ENCODE measurements at places on chromosomes 13 and 19.

DNA sequence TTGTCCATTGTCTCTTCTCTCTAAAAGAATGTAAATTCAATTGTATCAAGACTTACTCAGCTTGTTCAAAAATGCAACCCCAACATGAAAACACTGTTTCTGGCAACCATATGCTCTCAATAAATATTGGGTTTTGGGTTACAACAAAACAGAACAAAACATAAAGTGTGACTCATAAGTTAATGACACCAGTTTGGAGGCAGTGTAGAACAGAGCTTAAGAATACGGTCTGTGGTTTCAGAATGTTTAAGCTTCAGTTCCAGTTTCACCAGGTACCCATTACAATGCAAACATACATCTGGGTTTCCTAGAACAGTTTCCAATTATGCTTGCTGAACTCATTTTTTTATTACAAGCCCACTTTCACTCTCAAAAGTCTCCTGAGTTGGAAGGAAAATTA lies 285.8 kb upstream of the PCDH9 start:
- no peak for DNase-seq

- no peak for DNase-seq
Observed at GRCh38 chr19:50893047-50893736, 18.0 kb downstream of the KLK4 start.

DNA sequence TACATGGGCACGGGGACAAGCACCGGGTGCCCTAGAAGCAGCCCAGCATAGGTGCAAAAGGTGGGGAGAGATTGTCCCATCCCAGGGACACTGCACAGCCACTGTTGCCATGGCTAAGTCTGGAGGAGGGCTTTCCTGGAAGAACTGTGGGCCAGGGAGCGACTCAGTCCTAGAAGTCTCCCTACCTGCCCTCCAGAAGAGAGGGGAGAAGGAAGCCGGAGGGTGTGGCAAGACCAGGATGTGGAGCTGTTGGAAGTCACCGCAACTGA lies 2.3 kb upstream of the FBN3 start:
- DNase-seq: no peak

- DNase-seq: no peak
Observed at GRCh38 chr19:35935911-35936737, at the start of gene LRFN3. TSS of gene LRFN3 (plus strand) at chr19:35936374. CDS start at chr19:35939426, 3,052 bp downstream.

DNA sequence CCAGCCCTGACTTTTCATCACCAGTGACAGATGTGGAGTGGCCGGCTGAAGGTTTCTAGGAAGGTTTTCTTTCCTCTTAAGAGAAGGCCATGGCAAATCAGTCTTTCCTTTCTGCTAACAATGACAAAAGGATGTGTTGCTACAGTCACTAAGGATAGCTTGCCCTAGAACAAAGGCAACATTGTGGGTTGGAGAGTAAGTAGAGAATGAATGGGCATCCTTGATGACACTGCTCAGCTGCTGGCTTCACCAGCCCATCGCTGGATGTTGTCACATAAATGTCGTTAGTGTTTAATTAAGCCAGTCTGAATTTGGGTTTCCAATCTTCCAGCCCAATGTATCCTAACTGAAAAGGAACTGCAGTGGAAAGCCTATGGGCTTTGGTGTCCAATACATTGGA lies 168.4 kb downstream of the ZIC5 start:
- no peak for DNase-seq

GRCh38 chr19:3614858-3615505 lies 8.3 kb upstream of the TBXA2R start:
- no peak for DNase-seq

GRCh38 chr19:21158523-21159135 lies 16.8 kb downstream of the ZNF431 start:
- DNase-seq: no peak

- DNase-seq: no peak
Observed at GRCh38 chr13:25707726-25708125, 336.0 kb downstream of the ATP8A2 start.

- DNase-seq: no peak
Observed at GRCh38 chr19:40056505-40056904, 474 bp upstream of the ZNF780B start.

- DNase-seq: no peak
Observed at GRCh38 chr19:1237754-1238368, at the start of gene CBARP. TSS of gene CBARP (minus strand) at chr19:1238005. CDS start at chr19:1236100, 1,905 bp downstream.

- no peak for DNase-seq
Observed at GRCh38 chr13:41682001-41682400, 224.7 kb downstream of the RGCC start.

Measured in stimulated activated CD8-positive, alpha-beta memory T cell treated with anti-CD3 and anti-CD28 coated beads, Interleukin-4, amount 100 ng/mL, for 1 hour (primary cell).